Activated naive CD4-positive, alpha-beta T cell treated with anti-CD3 and anti-CD28 coated beads for 36 hours (primary cell): ENCODE measurements at places on chromosomes 7 and 10. TPM values are rescaled to one million over a fixed set of nuclear protein-coding genes. Genes with fewer than 3 reads are reported as not detected.

Gene MMP21
- not detected for total RNA-seq

DNA sequence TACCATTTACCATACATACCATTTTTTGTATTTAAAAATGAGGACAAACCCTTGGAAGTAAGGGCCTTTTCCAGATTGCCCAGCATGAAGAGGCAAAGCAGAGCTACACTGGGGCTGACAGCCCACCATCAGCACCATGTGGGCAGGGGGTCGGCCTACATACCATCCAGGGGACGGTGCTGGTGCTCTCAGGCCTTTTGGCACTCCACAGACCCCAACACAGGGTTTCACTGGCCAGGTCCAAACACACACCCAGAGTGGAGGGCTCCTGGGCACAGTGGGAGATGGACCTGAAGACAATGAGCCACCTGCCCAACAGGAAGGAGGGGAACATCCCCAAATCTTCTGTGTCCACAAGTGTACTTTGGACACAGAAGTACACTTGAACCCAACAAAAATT lies 69.2 kb upstream of the CAMK2B start:
- no peak overlapping the region for H3K27ac ChIP-seq
- H3K4me3 ChIP-seq = no peak overlapping the region
- H3K4me1 ChIP-seq = no peaks in the 10 kb centered on the region
- H3K27me3 ChIP-seq = no peaks in the 10 kb centered on the region
- no peak for DNase-seq

- DNase-seq = no peak
- H3K27me3 ChIP-seq = no peaks in the 10 kb centered on the region
- no peak overlapping the region for H3K4me3 ChIP-seq
- H3K27ac ChIP-seq = peak overlapping the region; percentile 59
- H3K36me3 ChIP-seq = peaks cover 11% of the 10 kb centered on the region
Observed at GRCh38 chr7:157411580-157411979, 74.8 kb downstream of the DNAJB6 start.

Gene JAKMIP3
- total RNA-seq = 0.40 TPM

- H3K36me3 ChIP-seq = no peaks in the 10 kb centered on the region
- H3K4me3 ChIP-seq = no peak overlapping the region
- no peaks in the 10 kb centered on the region for H3K27me3 ChIP-seq
- no peak for DNase-seq
Observed at GRCh38 chr7:47730142-47730541, 148.2 kb upstream of the TNS3 start.

Gene CFAP43
- total RNA-seq = not detected

Gene GHRHR
- total RNA-seq = not detected

Gene PPIA
- total RNA-seq = 3,406 TPM

Gene HILPDA
- 13.6 TPM for total RNA-seq

GRCh38 chr7:157926521-157927150 lies 589.8 kb downstream of the DNAJB6 start:
- H3K36me3 ChIP-seq = no peaks in the 10 kb centered on the region
- no peak overlapping the region for H3K27ac ChIP-seq
- peaks cover 13% of the 10 kb centered on the region for H3K4me1 ChIP-seq

- no peak for DNase-seq
- H3K4me3 ChIP-seq = no peak overlapping the region
Observed at GRCh38 chr10:113520261-113520660, 32.6 kb upstream of the HABP2 start.

- no peaks in the 10 kb centered on the region for H3K4me1 ChIP-seq
- H3K27me3 ChIP-seq = no peaks in the 10 kb centered on the region
- H3K4me3 ChIP-seq = no peak overlapping the region
- no peaks in the 10 kb centered on the region for H3K36me3 ChIP-seq
- DNase-seq = no peak
Observed at GRCh38 chr7:136324073-136324704, 347.0 kb upstream of the MTPN start.

GRCh38 chr7:66429498-66430163 lies 199.1 kb upstream of the KCTD7 start:
- no peaks in the 10 kb centered on the region for H3K36me3 ChIP-seq
- no peak overlapping the region for H3K27ac ChIP-seq
- DNase-seq = no peak
- no peaks in the 10 kb centered on the region for H3K4me1 ChIP-seq
- H3K27me3 ChIP-seq = no peaks in the 10 kb centered on the region

Gene CSTF2T
- total RNA-seq = 25.6 TPM

Gene DDC
- total RNA-seq = 0.38 TPM

Gene LBX1
- total RNA-seq = not detected

GRCh38 chr10:36114141-36114540 lies 472.0 kb upstream of the FZD8 start:
- H3K4me3 ChIP-seq = no peak overlapping the region
- no peak for DNase-seq
- H3K27me3 ChIP-seq = no peaks in the 10 kb centered on the region
- H3K27ac ChIP-seq = no peak overlapping the region
- H3K36me3 ChIP-seq = no peaks in the 10 kb centered on the region

Gene ANKRD16
- total RNA-seq = 3.6 TPM

- no peaks in the 10 kb centered on the region for H3K36me3 ChIP-seq
- peaks cover 6% of the 10 kb centered on the region for H3K27me3 ChIP-seq
- H3K4me1 ChIP-seq = no peaks in the 10 kb centered on the region
- no peak overlapping the region for H3K27ac ChIP-seq
- H3K4me3 ChIP-seq = no peak overlapping the region
- DNase-seq = no peak
Observed at GRCh38 chr7:84746353-84746752, 440.5 kb downstream of the SEMA3D start.

- no peaks in the 10 kb centered on the region for H3K36me3 ChIP-seq
- no peaks in the 10 kb centered on the region for H3K27me3 ChIP-seq
- DNase-seq = peak; percentile 17
- no peak overlapping the region for H3K4me3 ChIP-seq
- H3K27ac ChIP-seq = no peak overlapping the region
Observed at GRCh38 chr10:24727786-24728185, 4.1 kb upstream of the ARHGAP21 start.

DNA sequence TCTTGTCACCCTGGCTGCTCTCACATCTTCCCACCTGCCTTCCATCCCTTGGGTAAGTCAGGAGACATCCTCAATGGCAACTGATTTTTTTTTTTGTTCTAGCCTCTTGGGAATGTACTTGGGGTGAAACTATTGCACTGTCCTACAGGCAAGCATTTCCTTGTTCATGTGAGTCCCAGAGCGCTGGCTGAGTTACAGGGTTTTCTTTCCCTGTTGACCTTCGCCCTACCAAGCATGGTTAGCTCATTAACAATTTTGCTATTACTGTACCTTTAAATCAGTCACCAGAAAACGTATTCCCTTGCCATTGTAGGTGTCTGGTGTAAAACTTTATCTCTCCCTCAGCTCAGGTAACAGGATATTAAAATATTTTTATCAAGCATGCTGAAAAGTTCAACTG lies 98.9 kb downstream of the PRLHR start:
- H3K27me3 ChIP-seq = peaks cover 6% of the 10 kb centered on the region
- no peak overlapping the region for H3K4me3 ChIP-seq
- DNase-seq = no peak
- no peak overlapping the region for H3K27ac ChIP-seq
